Mesothelial cell of epicardium (in vitro differentiated cells): ENCODE measurements at places on chromosomes 1 and 21. TPM values are rescaled to one million over a fixed set of nuclear protein-coding genes. Genes with fewer than 3 reads are reported as not detected.

GRCh38 chr1:15578921-15579682 is 5.7 kb downstream of the AGMAT start:
- no peak for DNase-seq

Gene CNIH3
- 7.3 to 9.2 TPM (median 8.3 TPM) in 3 replicates for total RNA-seq

DNA sequence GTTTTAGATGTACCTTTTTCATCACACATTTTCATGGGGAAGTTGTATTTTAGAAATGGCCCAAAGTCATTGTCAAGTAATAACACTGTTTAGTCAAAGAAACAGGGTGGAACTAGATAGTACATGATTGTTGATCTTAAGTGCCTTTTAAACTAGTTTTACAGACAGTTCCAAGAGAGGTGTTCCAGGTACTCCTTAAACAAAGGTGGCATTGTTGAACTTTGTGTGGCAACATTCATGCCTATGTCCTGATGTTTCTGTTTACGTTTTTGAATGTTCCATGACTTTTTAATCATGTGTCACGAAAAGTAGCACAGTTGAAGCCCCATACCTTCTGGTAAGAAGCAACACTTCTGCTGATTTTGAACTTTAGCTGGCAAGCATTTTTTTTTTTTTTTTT is 9.1 kb upstream of the SH3D21 start:
- DNase-seq = no peak

DNA sequence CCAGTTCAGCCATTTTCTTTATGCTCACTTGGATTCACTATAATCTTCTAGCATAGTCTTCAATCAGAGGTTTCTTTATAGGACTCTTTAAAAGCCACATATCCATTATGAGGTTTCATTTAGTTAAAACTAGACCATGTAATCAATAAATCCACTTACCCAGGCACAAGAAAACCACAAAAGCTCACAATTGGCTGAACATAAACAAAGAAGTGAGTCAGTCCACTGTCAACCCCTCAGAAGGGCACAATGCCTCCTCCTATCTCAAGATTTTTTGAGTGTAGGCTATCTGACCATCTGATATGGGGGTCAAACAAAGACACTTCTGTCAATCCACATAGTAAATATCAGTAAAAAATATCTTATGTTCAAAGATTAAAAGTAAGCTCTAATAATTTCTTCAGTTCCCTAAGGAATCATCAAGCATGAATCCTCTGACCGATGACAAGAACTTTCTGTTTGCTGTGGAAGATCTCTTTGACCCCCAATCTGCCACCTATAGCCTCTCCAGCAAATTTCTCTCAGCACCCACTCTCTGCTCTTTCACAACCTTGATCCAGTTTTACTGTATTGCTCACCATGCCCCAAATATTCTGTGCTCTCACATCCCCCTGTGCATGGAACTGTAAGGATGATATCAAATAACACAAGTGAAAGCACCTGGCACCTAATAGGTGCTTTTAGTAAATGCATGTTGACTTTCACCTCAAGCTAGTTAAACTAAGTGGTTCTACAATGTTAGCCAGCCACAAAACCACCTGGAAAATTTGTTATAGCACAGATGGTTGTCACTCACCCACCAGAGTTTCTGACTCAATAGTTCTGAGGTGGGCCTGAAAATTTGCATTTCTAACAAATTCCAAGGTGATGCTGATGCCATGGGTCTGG is 16.7 kb downstream of the RAB3B start:
- no peak for DNase-seq

GRCh38 chr1:36934061-36934460 is 100.3 kb downstream of the GRIK3 start:
- DNase-seq = no peak

Gene TINAGL1
- 201 to 212 TPM (median 211 TPM) in 3 replicates for total RNA-seq

Gene TACSTD2
- 22.7 to 25.3 TPM (median 25.0 TPM) in 3 replicates for total RNA-seq

Gene AMY1B
- not detected in 3 replicates for total RNA-seq

DNA sequence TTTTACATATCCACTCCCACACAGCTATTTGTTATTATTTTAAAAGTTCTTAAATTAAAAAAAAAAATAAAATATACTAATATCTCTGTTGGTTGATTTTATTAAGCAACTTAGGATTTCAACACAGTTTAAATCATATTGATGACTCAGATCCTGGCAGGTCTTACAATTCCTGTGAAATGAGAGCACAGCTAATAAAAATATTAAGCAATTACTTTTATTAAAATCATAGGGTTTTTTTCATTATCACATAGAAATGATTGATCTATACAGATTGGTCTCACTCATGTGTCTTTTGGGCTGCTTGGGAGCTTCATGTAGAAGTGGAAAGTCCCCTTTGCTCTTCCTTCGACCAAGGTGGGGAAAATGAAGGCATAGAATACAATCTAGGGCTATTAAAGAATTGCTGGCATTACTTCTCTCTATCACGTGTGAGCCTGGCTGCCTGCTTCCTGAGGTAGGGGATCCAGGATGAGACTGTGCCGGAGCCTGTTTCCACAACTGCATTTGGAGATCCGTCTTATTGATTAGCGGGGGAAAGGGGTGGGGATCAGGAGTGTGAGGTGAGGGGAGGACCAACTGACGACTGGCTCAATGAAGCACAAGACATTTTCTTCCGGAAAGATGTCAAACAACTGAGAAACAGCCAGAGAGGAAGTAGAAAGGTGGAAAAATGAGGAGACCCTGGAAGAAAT is 858.0 kb downstream of the USP25 start:
- no peak for DNase-seq

- no peak for DNase-seq
Measured at GRCh38 chr1:81296601-81297000, 504.1 kb upstream of the ADGRL2 start.

Gene MLLT11
- total RNA-seq = 16.3 to 18.9 TPM (median 16.9 TPM) in 3 replicates

DNA sequence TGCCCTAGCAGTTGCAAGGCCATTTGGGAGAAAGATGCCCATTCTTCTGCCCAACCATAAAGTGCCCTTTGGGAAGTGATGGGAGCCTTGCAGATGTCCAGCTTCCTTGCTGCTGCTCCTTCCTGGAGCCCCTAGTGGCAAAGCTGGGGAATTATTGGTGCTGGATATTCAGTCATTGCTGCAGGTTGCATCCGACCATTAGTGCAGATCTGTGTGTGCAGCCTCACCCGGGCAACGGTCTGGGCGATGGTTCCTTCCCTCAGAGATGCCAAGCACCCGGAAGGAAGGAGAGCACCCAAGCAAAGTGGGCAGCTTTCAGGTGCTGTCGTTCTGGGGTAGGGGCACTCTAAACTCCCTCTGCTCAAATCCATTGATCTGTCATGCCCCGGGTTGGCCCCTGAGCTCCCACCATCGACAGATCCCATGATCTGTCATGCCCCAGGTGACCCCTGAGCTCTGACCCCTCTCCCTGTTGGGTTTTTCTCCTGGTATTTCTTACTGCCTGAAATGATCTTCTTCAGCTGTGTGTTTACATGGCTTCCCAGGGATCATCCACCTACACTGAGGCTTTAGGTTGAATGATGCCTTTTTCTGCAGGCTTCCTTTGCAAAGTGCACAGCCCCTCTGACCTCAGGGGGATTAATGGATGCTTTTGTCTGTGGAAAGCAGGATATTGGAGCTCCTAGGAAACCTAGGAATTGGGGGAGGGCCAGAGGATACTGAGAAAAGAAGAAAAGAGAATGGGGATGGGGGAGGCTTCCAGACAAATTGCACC is 467.5 kb downstream of the PTPRU start:
- DNase-seq = no peak

GRCh38 chr1:161827786-161828185 is 61.7 kb downstream of the ATF6 start:
- DNase-seq = no peak

Gene CAMSAP2
- total RNA-seq = 47.9 to 48.2 TPM (median 48.2 TPM) in 3 replicates

- no peak for DNase-seq
Measured at GRCh38 chr1:208544794-208545193, 300.6 kb upstream of the PLXNA2 start.

DNA sequence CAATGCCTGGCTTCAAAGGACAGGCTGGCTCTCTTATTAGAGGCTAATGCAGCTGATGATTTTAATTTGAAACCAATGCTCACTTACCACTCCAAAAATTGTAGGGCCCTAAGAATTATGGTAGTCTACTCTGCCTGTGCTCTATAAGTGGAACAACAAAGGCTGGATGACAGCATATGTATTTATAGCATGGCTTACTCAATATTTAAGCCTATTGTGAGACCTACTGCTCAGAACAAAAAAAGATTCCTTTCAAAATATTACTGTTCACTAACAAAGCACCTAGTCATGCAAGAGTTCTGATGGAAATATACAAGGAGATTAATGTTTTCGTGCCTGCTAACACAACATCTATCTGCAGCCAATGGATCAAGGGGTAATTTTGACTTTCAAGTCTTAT is 73.8 kb upstream of the DUSP10 start:
- no peak for DNase-seq

GRCh38 chr1:239098400-239099037 is 287.8 kb upstream of the CHRM3 start:
- no peak for DNase-seq

Gene FNBP1L
- total RNA-seq = 71.5 to 74.5 TPM (median 73.7 TPM) in 3 replicates

Gene PGLYRP3
- total RNA-seq = not detected in 3 replicates

DNA sequence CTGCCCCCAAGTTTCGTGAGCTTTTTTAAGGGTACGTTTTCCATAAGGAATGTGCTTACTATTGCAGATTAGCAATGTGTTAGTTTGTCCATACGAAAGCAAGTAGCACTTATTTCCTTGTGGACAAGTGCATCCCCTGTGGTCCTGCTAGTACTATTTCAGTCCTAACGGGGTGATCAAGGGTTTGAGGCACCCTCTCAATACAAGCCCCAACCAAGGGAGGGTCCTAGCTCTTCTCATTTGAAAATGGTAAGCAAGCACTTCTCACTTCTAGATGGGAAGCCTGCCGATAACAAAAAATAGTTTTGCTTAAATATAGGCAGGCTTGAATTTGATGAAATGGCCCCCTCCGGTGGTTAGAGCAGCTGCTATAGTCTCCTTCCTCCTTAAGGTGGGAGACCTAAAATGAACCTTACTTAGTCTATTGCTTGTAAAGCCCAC is 64.0 kb upstream of the HMCN1 start:
- peak; percentile 54 for DNase-seq

- DNase-seq = peak; percentile 58
Measured at GRCh38 chr21:25561668-25562641, 45.3 kb downstream of the MRPL39 start.

GRCh38 chr1:226632169-226632879 is 83.8 kb downstream of the STUM start:
- DNase-seq = no peak

- no peak for DNase-seq
Measured at GRCh38 chr1:247833601-247834000, 8.1 kb downstream of the OR11L1 start.

DNA sequence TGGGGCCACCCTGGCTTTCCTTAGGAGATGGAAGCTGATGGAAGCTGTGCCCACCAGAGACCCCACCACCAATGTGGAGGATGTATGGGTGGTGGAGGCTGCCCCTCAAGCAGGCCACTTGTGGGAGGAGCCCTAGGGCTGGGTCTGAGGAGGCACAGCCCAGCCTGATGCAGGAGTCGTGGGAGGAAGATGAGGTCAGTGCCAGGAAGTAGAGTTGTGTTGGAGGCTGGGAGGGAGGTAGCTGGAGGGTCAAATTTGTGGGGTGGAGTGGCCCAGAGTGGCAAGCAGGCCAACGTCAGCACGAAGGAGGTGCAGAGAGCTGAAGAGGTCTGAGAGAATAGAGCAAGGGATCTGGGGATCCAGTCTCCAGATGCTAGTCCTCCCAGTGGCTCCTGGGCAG is 119.0 kb upstream of the USP24 start:
- no peak for DNase-seq

- no peak for DNase-seq
Measured at GRCh38 chr1:99648107-99648506, 2.2 kb downstream of the PALMD start.

- no peak for DNase-seq
Measured at GRCh38 chr1:117162816-117163215, 41.3 kb upstream of the TRIM45 start.

DNA sequence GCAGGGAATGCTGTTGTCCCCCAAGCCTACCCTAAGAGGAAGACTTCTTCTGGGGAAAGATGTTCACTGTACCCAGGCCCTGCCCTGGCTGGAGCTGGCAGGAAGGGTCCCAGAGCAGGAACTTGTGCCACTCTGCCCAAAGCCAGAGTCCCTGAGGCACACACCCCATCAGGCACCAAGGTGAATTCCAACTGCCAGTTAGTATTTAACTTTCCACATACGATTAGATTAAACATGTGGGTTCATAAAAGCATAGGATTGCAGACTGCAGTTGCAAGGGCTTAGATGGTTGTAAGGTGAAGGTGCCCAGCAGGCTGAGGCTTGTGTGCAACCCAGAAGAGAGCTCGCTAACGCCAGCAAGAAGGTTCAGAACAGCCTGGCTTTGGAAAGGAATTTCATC is at the start of gene KCNE2:
TSS of gene KCNE2 (plus strand) at position 274 of the 400 bp plus-strand sequence. CDS start 6,473 bp downstream, outside the sequence.
- no peak for DNase-seq

Gene AJAP1
- total RNA-seq = 2.2 to 2.4 TPM (median 2.2 TPM) in 3 replicates
